ENCODE measurements at places on chromosomes 1 and 21. TPM values are rescaled to one million over a fixed set of nuclear protein-coding genes. Genes with fewer than 3 reads are reported as not detected.

GRCh38 chr1:55287723-55288122 is 72.6 kb upstream of the USP24 start:
- no peak for DNase-seq

DNA sequence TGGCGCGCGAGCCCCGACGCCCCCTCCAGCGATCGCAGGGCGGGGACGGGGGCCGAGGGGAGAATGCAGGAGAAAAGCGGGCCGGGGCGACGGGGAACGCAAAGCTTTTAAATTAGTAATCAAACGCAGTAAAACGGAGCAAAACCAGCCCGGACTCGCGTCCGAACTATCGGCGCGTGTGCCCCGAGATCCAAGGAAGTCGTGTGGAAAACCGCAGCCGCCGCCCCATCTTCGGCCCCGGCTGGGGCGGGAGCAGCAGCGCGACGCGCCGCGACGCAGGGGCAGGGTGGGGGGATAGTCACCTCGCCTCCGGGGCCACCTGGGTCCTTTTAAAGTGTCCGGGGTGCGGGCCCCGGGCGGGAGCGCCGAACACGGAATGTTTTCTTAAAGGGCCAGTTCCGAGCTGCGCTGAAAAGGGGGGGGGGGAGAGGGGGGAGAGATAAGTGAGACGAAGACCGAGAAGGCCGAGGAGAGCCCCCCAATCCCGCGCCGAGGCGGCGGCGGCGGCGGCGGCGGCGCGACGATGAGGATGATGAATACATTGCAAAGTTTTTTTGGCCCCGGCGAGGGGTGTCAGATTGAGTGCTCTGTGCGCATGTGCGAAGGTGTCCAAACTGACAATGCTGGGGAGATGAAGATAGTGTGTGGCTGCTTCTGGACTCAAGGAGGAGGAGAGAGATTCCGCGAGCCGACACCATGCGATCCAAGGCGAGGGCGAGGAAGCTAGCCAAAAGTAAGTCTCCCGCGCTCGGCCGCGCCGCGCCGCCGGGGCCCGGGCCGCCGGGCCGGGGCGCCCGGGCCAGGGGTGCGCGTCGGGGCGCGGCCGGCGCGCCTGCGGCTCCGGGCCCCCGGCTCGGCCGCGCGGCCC is at the start of gene PRDM16:
Gene PRDM16, plus strand, starts transcription at position 640 of the 868 bp plus-strand sequence. Its CDS starts 57 bp downstream, at position 697.
- DNase-seq: no peak

GRCh38 chr1:106548726-106549125 is 507.7 kb upstream of the PRMT6 start:
- no peak for DNase-seq

DNA sequence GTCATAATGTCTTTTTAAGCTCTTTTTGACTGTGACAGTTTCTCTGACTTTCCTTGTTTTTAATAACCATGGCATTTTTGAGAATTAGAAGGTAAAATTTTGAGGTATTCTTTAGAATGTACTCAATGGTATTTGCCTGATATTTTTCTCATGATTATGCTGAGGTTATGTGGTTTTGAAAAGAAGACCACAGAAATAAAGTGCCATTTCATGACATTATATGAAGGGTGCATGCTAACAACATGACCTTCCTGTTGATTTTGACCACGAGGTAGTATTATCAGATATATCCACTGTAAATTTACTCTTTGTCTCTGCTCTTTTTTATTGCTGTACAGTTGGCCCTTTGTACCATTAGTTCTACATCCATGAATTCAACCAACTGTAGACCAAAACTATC is 1418.5 kb downstream of the PLA2G4A start:
- no peak for DNase-seq

DNA sequence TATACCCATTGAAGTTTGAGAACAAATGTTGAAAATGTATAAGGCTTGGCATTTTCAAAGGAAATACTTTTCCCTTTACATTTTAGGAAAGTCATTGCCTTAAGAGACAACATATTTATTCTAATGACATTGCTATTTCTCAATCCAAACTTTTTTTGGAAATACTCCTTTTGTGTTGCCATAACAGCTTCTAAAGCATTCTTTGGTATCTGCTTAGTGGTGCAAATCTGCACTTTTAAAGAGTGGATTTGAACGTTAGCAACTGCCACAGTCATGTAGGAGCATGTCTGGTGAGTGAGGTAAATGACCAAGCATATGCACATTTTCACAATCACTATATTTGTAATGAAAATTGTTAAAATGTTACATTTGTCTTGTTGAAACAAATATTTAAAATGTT is 124.4 kb upstream of the GORAB start:
- no peak for DNase-seq

DNA sequence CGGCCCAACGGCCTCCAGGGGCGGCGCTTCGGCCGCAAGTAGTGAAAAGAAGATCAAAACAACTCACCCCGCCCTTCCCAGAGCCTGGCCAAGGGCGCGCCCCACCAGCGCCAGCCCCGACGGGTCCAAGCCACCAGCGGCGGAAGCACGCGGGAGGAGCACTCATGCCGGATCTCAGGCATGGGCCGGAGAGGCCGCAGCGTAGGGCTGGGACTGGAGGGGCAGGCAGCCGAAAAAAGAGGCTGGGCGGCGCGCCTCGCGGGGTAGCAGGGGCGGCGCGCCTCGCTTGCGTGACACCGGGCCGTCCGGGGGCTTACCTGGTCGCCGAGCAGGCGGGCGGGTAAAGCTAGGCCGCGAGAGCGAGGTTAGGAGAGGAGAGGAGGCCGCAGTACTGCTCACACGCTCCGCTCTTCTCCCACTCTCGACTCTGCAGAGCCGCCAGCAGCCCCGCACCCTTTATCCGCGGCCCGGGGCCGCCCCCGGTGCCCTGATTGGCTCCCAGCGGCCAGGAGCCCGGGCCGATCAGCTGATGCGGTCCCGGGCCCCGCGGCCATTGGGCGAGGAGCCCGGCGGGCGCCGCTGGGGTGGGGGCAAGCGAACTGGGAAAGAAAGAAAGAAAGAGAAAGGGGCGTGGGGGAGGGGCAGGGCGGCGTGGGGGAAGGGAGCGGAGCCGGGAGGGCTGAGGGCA is at the start of gene GLUL:
Gene GLUL, minus strand, starts transcription at position 429 of the 688 bp plus-strand sequence. CDS start 3,053 bp downstream, outside the sequence.
- peak; percentile 86 for DNase-seq

- DNase-seq: no peak
Observed at GRCh38 chr1:240387051-240387450, 224.9 kb downstream of the GREM2 start.

DNA sequence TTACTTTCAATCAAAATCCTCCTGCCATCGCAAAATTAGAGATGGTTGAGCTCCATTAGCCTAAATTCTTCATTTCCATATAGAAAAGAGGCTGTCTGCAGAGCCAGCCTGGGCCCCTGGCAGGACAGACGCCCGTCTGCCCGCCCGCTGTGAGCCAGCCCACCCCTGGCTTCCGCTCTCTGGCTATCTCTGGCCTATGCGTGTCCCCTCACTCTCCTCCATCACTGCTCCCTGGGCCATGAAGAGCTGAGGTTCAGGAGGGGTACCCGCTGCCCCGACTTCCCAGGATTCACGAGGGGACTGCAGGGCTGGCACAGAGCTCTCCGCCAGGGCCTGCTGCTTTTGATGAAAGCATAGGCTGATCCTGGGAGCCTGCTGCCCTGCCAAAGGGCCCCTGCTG is 117.6 kb downstream of the CASZ1 start:
- no peak for DNase-seq

- no peak for DNase-seq
Observed at GRCh38 chr1:207659545-207660153, 14.7 kb downstream of the CR1L start.

The SPATA1 gene
- 1.8 TPM for polyA plus RNA-seq

The MX2 gene
- 0.98 TPM for polyA plus RNA-seq

The DENND2C gene
- 3.4 TPM for polyA plus RNA-seq

The SCCPDH gene
- 57.4 TPM for polyA plus RNA-seq

The TNFSF4 gene
- polyA plus RNA-seq: 1.6 TPM

The PODN gene
- polyA plus RNA-seq: 26.4 TPM

The CACNA1S gene
- 0.29 TPM for polyA plus RNA-seq
